Coronary artery (tissue), 2 donors: ENCODE measurements at places on chromosomes 7 and 10.
A peak's percentile ranks its signal among the peaks of the same experiment; 100 is the strongest.

DNA sequence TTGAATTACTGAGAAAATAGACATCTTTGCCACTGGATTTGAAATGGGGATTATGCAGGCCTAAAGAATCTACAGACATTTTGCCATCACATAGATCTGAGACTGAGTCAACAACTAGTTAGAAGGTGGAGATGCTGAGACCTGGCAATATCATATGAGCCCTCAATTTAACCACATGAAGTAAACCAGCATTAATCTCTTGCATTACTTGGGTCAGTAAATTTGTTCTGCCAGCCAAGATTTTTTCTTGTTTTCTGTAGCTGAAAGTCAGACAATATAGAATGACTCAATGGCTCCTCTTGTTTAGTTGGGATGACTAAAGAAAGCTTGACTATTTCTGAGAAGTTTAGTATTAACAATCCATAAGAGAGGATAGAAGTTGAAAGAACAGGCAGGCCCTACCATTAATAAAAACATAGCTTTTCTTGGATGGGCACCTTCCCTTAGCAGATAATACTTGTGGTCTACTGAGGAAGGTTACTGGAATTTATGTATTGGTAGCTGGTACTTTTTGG is 396.7 kb upstream of the SORCS1 start:
- DNase-seq: no peak

DNA sequence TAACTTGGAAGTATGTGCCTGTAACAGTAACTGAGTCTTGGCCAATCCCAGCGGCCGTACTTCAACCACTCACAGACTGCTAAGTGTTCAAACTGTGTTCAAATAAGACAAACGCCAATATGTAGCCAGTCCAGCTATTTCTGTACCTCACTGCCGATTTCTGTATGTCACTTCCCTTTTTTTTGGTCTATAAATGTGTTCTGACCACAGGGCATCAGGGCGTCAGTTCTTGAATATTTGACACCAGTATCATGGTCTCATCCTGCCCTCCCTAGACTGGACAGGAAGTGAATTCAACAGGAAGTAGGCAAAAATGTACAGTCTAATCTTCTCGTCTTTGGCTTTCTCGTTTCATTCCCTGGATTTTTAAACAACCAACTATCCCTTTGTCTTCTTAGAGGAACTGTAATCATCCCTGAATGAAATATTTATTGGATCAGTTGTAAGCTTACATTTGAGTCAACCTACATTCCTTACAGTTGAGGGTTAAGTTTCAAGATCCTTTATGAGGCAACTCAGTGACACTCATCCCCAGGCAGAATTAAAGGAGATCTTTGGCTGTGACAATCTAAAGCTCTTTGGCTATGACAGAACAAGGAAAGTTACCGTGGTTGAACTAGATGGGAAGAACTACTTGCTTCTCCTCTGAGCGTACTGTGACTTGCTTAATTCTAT is 232.7 kb downstream of the NSUN6 start:
- no peak for DNase-seq

GRCh38 chr7:151552352-151553028 is 32.8 kb upstream of the RHEB start:
- no peak for DNase-seq

DNA sequence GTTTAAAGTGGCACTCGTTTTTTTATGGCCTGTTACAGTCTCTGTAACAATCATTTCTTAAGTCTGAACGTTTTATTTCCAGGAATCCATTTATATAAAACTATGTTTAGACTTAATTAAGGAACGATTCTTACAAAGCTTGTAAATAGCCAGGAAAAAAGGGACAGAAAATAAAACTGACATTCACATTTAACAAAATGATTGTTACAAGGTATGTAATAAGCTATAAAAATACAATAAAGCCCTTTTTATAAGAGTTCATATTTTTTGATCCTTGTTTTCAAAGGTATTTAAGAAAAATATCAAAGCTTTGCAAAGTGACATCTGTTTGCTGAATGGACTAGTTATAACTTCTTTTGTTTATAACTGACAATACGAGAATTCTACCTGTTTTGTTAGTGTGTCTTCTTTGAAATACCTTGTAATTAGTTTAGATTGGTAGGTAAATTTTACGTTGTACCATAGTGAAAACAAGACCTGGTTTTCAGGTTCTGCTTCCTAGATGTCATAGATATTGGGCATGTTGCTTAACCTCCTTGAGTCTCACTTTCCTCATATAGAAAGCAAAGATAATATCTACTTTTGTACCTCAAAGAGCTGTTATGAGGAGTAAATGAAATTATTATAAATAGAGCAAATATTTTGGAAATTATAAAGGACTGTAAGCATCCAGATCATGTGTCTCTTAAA is 25.8 kb downstream of the BTRC start:
- no peak for DNase-seq

GRCh38 chr7:28243861-28244260 is 63.3 kb upstream of the JAZF1 start:
- no peak for DNase-seq

- DNase-seq: no peak
Observed at GRCh38 chr10:97200616-97201015, 14.9 kb upstream of the SLIT1 start.

- no peak for DNase-seq
Observed at GRCh38 chr10:122468926-122469781, 7.8 kb downstream of the HTRA1 start.

- no peak for DNase-seq
Observed at GRCh38 chr10:18500576-18500975, 150.8 kb downstream of the NSUN6 start.

- DNase-seq: no peak
Observed at GRCh38 chr10:124612611-124613498, 131.3 kb downstream of the FAM53B start.

GRCh38 chr10:112370424-112370819 is 3.5 kb upstream of the ACSL5 start:
- peak; percentile 66 for DNase-seq

DNA sequence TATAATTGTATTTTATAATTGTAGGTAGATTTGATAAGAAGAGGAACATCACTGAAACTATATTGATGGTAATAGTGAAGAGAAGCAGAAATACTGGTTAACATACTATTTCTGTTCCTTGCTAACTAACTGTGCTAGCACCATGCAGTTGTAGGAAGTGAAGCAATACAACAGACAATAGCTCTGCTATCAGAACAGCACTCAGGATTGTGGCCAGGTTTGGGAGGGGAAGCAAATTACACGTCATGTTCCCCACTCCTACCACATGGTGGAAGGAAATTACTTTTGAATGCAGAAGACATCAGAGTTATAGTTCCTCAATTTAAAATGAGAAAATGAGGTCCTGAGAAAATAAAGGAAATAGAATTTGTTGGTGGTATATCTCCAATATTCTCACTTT is 151.1 kb downstream of the DGKB start:
- no peak for DNase-seq

DNA sequence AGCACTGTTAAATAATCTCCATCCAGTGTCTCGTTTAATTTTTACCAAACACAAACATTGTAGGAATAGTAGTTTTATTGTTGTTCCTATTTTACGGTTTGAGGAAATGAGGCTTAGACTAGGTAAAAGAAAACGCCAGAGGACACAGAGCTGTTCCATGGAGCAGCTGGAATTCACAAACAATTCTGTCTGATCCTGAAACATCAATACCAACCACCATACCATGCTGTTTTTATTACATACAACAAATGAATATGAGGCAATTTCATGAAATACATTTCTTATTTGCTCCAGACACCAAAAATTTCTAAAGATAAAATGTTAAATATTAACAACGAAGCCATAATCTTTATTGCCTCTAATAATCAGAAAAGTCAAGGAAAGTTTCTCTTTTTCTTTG is 9.4 kb downstream of the MALRD1 start:
- no peak for DNase-seq

DNA sequence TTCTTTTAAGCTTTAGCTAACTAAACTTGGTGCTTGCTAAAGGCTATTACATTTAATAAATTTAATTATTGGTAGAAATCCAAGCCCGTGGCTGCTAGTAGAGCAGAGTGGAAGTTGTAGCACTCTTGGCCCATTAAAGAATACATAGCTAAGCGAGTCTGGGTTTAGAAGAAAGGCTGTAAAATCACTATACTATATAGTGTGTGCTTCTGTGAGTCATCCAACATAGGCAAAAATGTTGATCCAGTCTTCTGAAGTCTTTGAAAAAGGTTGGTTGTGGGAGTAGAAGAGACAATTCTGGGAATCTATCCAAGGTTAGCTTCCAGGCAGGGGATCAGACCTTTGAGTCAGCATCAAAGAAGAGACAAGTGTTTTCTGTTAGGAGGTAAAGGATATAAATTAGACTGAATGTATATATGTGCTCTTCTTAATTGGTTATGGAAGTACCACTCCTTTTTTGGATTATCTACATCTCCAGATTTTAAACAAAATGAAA is 664.2 kb downstream of the NXPH1 start:
- DNase-seq: no peak

GRCh38 chr7:64907641-64908326 is 4.7 kb downstream of the ZNF273 start:
- DNase-seq: no peak
